ENCODE measurements at places on chromosomes 2 and 18. TPM values are rescaled to one million over a fixed set of nuclear protein-coding genes. Genes with fewer than 3 reads are reported as not detected.

KLHL30 gene
- not detected for total RNA-seq

GRCh38 chr2:135987441-135987840 is 2.0 kb upstream of the DARS1 start:
- DNase-seq, result no peak

FOXD4L1 gene
- total RNA-seq, result not detected

ALPG gene
- total RNA-seq, result not detected

GRCh38 chr2:181742922-181743722 is 62.8 kb upstream of the NEUROD1 start:
- DNase-seq, result peak; percentile 51

ZNF638 gene
- 62.4 TPM for total RNA-seq

DNA sequence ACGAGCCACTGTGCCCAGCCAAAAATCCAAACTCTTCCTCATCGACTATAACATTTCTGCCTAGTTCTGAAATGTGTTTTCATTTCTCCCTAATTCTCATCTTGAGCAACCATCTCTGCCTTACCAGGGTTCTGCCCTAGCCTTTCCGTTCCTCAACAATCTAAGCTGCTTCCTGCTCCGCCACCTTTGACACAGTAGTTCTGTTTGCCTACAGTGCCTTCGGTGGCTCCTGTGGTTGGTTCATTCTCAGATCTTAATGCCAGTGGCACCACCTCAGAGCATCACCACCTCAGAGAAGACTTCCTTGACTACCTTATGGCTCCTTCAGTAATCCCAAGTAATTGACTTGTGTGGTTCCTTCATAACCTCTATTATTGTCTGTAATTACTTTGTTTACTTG is 3.8 kb downstream of the SOCS6 start:
- DNase-seq, result no peak

GRCh38 chr2:170486730-170487129 is 228.4 kb upstream of the SP5 start:
- no peak for DNase-seq

GRCh38 chr18:28382215-28382879 is 205.4 kb upstream of the CDH2 start:
- no peak for DNase-seq

Measured in H4 (cell line).